Vagina (tissue), 2 donors: ENCODE measurements at places on chromosomes 7 and 10.

- H3K4me1 ChIP-seq: peaks cover 10% of the 10 kb centered on the region
- no peak overlapping the region for H3K27ac ChIP-seq
- H3K27me3 ChIP-seq: no peaks in the 10 kb centered on the region
- no peak overlapping the region for H3K4me3 ChIP-seq
Observed at GRCh38 chr7:22728401-22729029, 1.5 kb downstream of the IL6 start.

GRCh38 chr10:75335191-75335590 is 66.4 kb downstream of the ZNF503 start:
- no peak for DNase-seq
- H3K27ac ChIP-seq: no peak overlapping the region
- no peak overlapping the region for H3K4me3 ChIP-seq
- H3K27me3 ChIP-seq: no peaks in the 10 kb centered on the region
- no peaks in the 10 kb centered on the region for H3K36me3 ChIP-seq

DNA sequence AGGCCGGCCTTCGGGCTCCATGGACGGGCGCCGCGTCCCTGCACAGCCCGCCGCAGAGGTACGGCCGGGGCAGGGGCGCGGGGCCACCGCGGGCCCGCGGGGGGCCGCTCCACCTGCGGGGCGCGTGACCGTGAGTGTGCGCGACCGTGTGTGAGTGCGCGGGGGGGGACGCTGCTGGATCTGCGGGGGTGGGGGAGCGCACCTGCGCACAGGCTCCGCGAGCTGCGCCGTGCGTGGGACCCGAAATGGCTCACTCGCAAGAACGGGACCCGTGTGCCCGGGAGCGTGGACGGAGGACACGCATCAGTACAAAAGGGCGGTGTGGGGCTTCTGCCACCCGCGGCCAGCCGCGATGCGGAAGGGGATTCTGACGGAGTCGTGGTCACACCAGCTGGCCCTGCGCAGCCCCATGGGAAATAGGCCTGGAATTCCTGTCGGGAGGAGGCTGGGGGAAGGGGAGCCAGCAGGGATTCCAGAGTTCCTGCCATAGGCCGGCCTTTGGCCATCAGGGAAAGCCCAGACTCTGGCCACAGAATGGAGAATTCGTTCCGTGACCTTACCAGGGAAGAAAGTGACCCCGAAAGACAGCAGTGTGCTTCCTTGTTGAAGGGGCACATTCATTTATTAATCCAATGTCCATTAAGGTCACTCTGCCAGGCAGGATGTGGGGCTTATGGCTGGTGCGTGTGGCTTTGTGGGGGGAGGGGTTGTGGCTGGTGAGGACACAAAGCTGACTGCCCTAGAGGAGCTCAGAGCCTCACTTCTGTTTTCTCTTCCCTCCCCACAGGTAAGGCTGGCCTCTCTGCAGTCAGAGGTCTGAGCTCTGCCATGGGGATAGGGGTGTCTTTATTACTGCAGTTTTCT is 494 bp downstream of the REPIN1 start:
- peak overlapping the region; percentile 86 for H3K4me3 ChIP-seq
- H3K36me3 ChIP-seq: no peaks in the 10 kb centered on the region
- peak overlapping the region; percentile 94 for H3K27ac ChIP-seq
- H3K27me3 ChIP-seq: no peaks in the 10 kb centered on the region

GRCh38 chr10:33570495-33570894 is 236.0 kb upstream of the NRP1 start:
- no peak overlapping the region for H3K27ac ChIP-seq
- H3K4me1 ChIP-seq: no peaks in the 10 kb centered on the region
- no peaks in the 10 kb centered on the region for H3K36me3 ChIP-seq
- no peak overlapping the region for H3K4me3 ChIP-seq

DNA sequence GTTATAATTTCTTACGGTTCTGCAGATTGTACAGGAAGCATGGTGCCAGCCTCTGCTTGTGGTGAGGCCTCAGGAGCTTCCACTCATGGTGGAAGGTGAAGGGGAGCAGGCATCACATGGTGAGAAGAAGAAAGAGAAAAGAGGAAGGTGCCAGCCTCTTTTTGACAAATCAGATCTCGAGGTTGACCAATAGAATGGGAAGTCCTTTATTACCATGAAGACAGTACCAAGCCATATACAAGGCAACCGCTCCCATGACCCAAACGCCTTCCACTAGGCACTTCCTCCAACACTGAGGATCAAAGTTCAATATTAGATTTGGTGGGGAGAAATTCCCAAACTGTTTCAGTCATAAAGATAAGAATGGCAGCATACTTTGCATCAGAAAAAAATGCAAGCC is 502.8 kb downstream of the GLRX3 start:
- H3K36me3 ChIP-seq: no peaks in the 10 kb centered on the region
- H3K27me3 ChIP-seq: no peaks in the 10 kb centered on the region
- H3K4me1 ChIP-seq: no peaks in the 10 kb centered on the region
- no peak overlapping the region for H3K27ac ChIP-seq
- no peak for DNase-seq
- H3K4me3 ChIP-seq: no peak overlapping the region

DNA sequence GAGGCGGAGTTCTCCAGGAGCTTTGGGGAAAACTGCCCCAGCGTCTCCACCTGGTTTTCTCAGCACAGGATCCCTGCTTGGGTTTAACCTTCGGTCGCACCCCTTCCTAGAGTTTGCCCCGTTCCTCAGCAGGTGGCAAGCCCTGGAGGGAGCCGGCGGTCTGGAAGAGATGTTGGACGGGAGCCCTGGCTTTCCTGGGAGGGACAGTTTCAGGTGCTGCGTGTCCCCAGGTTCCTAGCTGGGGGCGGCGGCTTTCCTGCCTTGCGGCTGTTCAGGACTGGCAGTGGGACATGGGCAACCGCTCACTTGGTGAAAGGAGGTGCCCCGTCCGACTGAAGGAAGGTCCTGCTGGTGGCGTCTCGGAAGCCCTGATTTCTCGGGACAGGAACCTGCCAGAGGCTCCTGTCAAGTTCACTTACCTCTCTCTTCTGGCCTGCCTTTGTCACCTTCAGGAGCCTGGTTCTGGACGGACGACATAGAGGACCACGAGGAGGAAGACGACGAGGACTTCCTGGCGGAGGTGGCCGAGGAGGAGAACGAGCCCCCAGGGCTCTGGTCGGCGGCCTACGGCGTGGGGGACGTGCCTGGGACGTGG is 14.8 kb downstream of the ZNF316 start:
- no peak overlapping the region for H3K27ac ChIP-seq
- H3K4me3 ChIP-seq: no peak overlapping the region
- no peaks in the 10 kb centered on the region for H3K36me3 ChIP-seq
- H3K27me3 ChIP-seq: no peaks in the 10 kb centered on the region
- no peaks in the 10 kb centered on the region for H3K4me1 ChIP-seq
- no peak for DNase-seq
